ENCODE measurements at places on chromosomes 6 and 20.
A peak's percentile ranks its signal among the peaks of the same experiment; 100 is the strongest.

- DNase-seq: peak; percentile 51
Observed at GRCh38 chr6:161079566-161080262, 88.1 kb downstream of the MAP3K4 start.

- DNase-seq: no peak
Observed at GRCh38 chr6:145904391-145904790, 59.8 kb downstream of the SHPRH start.

GRCh38 chr6:5087389-5087788 is 2.2 kb downstream of the PPP1R3G start:
- DNase-seq: peak; percentile 17

DNA sequence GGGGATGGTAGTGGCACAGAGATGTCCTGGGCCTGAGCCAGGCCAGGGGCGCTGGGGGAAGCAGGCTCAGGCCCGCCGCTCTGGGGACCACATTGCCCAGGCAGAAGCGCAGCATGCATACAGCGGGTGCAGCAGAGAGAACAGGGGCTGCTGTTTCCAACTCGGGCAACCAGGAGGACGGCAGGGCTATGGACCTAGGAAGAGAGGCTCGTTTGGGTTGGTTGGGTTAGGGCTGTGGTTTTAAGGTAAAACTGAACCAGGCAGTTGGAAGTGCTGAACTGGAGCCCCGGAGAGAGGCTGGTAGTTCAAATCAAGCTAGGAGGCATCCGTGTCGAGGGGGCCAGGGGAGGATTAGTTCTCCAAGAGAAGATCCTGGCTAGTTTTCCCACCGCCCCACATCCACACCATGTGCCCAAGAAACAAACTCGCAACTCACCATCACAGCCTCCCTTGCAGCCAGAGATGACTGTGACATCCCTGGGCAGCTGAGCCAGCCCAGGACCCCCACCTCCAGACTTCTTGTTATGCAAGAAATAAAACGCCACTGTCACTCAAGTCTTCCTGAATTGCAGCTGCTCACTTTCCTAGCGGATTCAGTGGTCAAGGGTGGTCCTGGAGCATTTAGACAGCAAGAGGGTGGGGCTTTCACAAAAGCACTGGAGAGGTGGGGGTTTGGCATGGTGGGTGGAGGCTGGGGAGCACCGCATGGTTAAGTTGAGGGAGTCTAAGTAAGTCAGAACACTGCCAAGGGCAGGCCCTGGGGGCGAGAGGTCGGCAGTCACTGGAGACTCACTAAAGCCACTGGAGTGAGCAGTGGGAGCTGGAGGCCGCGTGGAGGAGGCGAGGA is 161.2 kb downstream of the GRM4 start:
- no peak for DNase-seq

DNA sequence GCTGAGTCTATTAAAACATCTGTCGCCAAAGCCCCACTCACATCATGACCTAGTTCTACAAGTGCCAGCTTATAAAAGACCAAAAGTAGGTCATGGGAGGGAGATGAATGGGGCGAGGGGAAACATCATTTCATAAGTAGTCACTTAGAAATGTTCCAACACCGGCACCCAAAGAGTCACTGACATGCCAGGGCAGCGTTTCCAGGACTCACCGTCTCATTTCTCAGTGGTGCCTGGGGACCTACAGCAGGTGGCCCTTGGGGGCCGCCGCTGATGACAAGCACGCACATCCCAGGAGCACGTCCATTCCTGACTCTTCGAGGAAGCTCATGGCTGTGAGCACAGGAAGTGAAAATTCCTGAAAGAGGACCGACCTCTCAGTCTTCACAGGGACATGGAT is 260.4 kb downstream of the CDH4 start:
- DNase-seq: no peak

- no peak for DNase-seq
Observed at GRCh38 chr6:25025919-25026301, 90.2 kb upstream of the RIPOR2 start.

DNA sequence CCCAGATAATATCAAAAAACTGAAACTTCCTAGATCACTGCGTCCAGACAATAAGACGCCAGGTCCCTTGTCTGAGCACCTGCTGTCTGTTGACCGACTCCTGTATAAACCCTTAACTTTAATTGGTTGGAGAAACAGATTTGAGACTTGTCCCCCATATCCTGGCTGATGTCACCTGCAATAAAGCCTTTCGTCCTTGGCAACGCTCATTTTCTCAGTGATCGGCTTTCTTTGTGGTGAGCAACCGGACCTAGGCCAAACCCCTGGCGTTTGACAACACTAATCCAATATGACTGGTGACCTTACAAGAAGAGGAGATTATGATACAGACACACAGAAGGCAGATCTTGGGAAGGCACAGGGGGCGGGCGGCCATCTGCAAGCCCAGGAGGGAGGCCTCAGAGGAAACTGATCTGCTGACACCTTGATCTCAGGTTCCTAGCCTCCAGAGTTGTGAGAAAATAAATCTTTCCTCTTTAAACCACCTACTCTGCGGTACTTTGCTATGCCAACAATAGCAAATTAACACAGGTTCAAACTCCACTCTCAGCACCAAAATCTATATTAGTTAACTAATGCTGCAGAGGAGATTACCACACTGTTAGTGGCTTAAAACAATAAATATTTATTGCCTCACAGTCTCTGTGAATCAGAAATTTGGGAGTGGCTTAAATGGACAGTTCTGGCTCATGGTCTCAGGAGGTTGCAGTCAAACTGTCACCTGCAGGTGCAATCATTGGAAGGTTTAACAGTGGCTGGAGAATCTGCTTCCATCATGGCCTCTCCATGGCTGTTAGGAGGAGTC is 178.7 kb downstream of the OTOR start:
- no peak for DNase-seq

- DNase-seq: peak; percentile 87
Observed at GRCh38 chr20:63863798-63864544, 1.1 kb upstream of the TPD52L2 start.

DNA sequence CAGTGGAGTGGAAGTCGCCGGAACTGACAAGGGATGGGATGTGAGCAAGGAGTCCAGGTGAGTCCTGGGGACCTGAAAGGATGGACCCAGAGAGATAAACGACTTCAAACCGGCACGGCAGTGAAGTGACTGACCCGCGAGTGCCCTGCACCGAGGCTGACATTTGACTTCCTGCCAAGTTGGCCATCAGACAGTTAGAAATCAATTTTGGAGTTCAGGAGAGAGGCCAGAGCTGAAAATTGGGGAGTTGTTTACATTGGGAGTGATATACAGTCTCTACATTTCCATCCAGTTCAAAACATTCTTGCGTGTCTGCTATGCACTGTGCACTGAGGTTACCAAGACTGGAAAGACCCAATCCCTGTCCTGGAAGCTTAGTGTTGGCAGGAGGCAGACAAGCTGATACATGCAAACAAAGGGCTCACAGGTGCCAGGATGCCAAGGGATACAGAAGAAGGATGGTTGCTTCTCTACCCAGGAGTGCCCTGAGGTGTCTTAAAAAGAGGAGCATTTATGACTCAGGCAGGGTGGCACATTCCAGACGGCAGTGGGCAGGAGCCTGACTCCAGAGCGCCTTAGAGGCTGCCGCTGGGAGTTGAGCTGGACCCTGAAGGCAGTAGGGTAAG is 186.6 kb downstream of the MTHFD1L start:
- DNase-seq: no peak

DNA sequence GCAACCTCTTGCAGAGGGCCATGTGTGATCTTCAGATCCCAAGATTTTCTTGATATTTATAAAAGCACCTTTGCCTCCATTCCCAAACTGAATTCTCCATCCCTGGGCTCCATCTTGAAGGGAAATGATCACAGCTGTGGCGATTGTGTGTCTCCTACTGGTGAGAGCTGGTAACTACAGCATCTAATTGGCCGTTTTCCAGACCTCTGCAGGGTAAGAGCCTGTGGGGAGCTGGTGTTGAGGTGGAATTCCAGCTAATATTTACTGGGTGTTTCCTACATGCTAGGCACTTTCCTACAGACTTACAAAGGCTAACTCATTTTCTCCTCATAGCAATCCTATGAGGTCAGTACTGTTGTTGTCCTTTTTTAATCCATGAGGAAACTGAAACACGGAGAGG is 59.2 kb upstream of the FNDC1 start:
- no peak for DNase-seq

DNA sequence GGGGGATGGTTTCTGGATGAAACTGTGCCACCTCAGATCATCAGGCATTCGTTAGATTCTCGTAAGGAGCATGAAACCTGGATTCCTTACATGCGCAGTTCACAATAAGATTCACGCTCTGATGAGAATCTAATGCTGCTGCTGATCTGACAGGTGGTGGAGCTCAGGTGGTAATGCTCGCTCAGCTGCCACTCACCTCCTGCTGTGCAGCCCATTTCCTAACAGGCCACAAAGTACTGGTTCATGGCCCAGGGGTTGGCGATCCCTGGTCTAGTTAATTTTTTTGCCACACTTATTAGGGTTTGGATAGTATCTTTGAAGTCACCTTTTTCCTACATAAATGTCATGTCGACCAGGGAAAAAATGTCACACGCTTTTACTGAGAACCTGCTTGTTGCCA is 96.8 kb upstream of the MLIP start:
- no peak for DNase-seq

DNA sequence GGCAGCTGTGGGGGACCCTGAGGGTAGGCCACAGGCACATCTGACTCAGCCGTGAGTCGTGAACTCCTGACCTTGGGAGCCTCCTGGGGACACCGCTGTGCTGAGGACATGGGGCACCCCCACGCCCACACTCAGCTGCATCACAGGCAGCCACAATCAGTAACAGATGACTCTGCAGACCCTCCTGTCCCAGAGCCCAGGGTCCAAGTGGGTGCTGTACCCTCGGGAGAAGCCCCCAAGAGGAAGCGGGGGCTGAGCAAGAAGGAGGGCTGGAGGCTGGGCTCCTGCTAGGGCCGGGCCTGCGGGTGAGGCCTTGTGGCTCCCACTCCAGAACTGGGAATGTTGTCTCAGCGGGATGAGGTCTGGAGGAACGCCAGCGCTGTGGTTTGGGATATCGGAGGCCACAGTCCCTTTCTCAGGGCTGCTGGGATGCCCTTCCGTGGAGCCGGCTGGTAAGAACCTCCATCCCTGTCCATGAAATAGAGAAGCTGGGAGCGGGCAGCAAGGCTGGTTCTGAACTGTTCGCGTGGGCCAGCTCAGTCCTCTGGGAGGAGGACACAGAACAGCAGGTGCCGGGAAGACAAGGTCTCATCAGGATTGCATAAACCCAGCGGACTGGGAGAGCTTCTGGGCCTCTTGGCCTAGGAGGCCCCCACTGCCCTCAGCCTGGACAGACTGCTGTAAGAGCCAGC is 3.1 kb upstream of the LAMA5 start:
- no peak for DNase-seq

- DNase-seq: no peak
Observed at GRCh38 chr6:3800850-3801591, 48.2 kb upstream of the FAM50B start.

DNA sequence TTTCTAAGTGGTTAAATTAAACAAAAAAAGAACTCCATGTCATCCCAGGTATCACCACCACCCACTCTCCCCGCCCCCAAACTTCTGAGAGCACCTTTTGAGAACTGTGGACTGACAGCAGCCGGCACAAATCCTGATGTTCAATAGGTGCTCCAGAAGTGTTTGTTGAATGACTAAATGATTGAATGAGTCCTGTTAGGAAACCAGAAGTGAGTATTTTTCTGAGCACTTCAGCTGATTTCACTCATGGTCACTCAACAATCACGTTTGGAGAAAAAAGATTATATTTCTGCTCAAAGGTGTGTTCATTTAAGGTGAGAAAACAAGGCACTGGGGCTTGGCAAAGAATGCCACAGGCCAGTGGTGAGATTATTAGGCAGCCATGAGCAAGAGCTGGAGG is 6.2 kb upstream of the HNF4A start:
- DNase-seq: no peak

GRCh38 chr6:9527679-9528286 is 887.1 kb downstream of the TFAP2A start:
- no peak for DNase-seq

Data from CD8-positive, alpha-beta T cell (primary cell).